ENCODE measurements at places on chromosomes 3 and 15. TPM values are rescaled to one million over a fixed set of nuclear protein-coding genes. Genes with fewer than 3 reads are reported as not detected.

Gene CFAP91
- 14.1 TPM for total RNA-seq

Gene ERC2
- 3.8 TPM for total RNA-seq

Gene HRG
- total RNA-seq = 0.35 TPM

Gene TTLL13
- 0.54 TPM for total RNA-seq

DNA sequence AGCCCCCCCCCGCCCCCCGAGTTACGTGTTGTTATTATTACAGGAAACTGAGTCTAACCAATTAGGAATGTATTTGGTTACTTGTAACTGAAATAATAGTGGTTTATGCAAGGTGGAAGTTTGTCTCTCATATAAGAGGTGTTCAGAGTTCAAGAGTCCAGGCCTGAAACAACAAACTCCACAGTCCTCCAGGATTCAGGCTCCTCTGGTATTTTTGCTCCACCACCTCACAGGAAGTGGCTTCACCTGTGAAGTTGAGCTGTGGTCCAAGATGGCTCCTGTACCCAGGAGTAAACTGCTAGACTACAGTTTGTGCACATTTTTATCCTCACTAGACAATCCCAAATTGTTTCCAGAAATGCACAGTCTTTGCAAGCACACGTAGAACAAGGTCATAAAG lies 27.3 kb downstream of the MOBP start:
- DNase-seq = no peak

- no peak for DNase-seq
These were observed 38.2 kb downstream of the KLHL25 start for GRCh38 chr15:85756411-85757072.

DNA sequence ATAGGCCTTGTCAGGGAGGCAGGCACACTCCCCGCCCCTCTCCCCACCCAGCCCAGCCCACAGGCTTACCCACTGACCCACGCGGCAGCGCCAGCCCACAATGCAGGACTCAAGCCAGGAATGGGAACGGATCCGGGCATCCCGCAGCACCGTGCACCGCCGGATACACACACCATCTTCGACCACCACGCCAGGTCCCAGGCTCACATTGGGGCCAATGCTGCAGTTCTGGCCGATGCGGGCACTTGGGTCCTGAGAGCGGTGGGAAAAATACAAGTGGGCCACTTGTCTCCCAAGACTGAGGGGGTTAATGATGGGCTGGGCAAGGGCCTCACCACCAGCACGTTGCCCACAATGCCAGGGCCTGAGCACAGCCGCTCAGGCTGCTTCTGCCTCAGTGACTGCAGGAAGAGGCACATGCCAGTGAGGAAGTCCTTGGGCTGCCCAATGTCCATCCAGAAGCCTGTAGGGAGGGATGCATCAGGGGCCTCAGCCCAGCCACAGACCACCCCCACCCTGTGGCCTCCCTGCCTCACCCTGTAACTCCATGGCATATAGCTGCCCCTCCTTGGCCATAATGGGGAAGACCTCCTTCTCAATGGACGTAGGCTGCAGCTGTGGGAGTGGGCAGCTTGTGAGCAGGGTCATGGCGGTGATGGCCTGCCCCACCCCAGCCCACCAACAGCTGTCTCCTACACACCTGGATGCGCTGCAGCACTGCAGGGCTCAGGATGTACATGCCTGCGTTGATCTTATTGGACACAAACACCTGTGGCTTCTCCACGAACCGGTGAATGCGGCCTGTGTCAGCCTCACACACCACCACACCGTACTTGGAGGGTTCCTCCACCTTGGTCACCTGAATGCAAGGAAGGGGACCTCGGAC lies 1.6 kb downstream of the GMPPB start:
- no peak for DNase-seq

DNA sequence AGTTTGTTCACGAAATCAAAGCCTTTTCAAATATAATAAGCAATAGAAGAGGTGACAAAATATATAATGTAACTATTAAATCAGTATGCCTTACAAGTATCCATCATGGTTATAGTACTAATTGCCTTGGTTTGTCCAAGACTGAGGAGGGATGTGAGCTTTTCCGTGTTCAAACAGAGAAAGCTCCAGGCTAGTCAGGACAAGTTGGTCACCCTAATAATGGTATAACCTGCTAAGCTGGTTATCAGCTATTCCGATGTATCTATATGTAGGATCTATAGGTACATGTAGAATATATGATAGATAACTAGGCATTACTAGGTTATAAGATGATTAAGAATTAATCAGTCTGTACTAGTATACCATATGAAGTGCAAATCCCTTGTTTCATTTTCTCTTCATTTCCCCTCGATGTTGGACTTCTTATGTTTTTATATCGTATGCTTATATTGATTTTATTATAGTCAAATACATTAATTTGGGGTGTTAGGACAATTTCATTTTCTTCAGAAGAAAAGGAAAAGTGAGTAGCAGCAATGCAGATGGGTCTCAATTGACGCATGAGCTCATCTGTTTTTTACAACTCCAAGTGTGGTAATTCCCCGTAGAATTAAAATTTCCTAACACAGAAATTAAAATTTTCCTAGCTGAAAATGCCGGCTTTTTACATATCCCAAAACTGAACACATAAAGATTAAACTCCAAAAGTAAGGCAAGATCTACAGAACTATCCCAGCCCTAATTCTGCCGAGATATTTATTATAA lies 419.1 kb downstream of the TIGIT start:
- no peak for DNase-seq

GRCh38 chr3:173529062-173529711 lies 131.6 kb downstream of the NLGN1 start:
- DNase-seq = peak; percentile 31

DNA sequence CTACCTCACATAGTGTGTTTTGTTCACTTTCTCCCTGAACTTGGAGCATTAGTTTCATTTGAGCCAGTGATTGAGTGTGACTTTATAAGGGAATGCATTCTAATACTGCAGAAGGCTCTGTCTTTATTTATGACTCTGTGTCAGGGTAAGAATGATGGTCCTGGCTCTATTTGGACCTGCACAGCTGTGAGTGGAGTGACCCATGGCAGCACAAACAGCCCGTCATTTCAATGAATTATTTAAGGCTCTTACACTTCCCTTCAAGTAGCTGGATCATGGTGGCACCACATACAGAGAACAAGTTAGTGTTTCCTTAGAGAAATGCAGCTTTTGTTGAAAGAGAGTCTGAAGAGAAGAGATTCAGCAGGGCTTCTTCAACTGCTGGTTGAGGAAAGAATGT lies 16.4 kb downstream of the TMEM108 start:
- no peak for DNase-seq

DNA sequence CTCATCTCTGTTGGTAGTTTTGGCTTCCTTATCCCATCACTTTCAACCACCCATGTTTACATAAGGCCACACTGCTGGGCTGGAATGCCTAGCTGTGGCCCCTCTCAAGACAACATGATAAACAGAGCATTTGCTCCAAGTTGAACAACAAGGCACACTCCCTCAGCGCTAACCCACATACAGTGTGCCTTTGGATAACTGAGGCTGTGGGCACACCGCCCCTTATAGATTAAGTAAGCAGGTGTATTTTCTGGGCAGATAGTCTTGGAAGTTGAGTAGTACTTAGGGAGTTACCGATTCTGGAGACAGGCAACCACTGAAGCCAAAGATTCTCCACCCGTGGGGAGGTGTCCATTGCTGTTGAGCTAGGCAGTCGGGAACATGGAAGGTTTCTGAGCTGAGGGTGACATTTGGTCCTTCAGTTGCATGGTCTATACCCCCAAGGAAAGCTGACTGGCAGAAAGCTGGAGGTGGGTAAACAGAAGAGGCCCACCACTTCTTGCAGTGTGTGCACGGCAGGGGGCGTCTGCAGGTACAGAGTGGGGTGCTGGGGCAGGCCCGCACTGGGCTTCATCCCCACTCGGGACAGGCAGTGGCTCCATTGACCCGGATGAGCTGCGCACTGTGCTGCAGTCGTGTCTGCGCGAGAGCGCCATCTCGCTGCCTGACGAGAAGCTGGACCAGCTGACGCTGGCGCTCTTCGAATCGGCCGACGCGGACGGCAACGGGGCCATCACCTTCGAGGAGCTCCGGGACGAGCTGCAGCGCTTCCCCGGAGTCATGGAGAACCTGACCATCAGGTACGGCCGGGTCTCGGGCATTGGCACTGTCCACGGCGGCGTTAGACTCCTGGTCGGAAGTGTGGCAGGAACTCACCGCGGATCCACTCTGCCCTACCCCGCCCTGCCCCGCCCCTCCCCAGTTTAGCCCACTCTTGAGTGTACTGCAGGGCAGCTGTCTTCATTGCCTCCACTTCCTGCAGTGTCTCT lies 16.8 kb downstream of the NOX5 start:
- peak; percentile 84 for DNase-seq

Data from kidney (tissue), 22 donors.